Esophagus mucosa (tissue), 1 donor: ENCODE measurements at places on chromosomes 16 and 17. TPM values are rescaled to one million over a fixed set of nuclear protein-coding genes. Genes with fewer than 3 reads are reported as not detected.

Gene PPP1R27
- 0.24 TPM for total RNA-seq

Gene CYGB
- 2.6 TPM for total RNA-seq

Gene PLK1
- 29.9 TPM for total RNA-seq

Gene BCO1
- total RNA-seq: 0.32 TPM

Gene DDX28
- total RNA-seq: 12.1 TPM

GRCh38 chr17:72422204-72422504 is 301.3 kb downstream of the SOX9 start:
- no peak for ATAC-seq

DNA sequence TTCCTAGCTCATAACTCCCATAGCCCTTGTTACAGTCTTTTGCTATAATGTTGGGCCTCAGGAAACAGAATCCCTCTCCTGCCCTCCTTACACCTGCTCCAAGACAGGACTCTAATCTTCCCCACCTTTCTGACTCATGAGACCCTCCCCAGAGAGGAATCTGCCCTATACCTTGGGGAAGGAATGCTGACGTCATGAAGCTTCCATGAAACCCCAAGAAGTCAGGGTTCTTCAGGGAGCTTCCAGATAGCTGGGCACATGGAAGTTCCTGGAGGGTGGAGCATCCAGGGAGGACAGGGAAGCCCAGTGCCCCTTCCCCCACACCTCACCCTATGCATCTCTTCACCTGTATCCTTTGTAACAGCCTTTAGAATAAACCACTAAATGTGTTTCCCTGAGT is 285.7 kb downstream of the SOX9 start:
- no peak for ATAC-seq

- no peak for ATAC-seq
These were observed 108.4 kb downstream of the CDH13 start for GRCh38 chr16:82735186-82735585.

- ATAC-seq: no peak
These were observed 260.0 kb downstream of the HAPSTR1 start for GRCh38 chr16:9351440-9351839.

DNA sequence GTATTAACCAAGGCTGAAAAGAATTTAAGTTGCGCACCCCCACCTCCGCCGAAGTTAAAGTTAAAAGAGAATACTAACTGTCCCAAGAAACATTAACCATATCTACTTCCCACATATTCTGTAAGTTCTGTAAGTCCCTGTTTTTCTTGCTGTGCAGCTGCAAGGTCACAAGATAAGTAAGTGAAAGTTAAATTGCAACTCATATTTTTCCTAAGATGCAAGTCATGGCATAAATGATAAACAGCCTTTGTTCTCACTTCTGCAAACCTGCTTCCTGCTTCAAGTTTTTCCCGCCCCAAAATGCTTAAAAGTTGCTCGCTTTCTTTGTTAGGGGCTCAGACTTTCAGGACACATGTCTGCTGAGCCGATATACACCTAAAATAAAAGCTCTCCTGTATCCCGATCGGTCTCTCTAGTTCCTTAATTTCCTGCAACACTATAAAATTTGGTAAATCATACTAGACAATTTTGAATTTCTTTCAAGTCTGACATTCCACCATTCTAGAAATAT is 32.6 kb upstream of the ABCA9 start:
- ATAC-seq: no peak

- peak; percentile 36 for ATAC-seq
These were observed 19.8 kb downstream of the HOXB1 start for GRCh38 chr17:48510761-48511604.

- ATAC-seq: no peak
These were observed 118.0 kb upstream of the RPL38 start for GRCh38 chr17:74085434-74085833.

DNA sequence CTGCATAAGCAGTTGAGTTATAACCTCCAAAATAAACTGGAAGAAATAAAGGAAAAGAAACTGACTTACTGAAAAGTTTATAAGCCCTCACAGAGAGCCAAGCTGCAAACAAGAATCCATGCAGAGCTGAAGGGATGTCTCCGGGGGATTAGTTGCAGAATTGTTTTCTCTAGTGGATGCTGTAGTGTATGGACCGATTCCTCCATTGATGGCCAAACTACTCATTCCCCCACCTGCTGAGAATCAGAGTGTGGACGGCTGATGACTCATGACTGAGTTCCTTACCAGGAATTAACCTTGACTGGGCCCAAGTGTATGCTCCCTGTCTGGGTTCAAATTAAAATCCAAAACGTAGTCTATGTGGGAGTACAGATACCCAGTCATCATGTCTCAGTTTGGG is 93.9 kb upstream of the CDH8 start:
- ATAC-seq: no peak

DNA sequence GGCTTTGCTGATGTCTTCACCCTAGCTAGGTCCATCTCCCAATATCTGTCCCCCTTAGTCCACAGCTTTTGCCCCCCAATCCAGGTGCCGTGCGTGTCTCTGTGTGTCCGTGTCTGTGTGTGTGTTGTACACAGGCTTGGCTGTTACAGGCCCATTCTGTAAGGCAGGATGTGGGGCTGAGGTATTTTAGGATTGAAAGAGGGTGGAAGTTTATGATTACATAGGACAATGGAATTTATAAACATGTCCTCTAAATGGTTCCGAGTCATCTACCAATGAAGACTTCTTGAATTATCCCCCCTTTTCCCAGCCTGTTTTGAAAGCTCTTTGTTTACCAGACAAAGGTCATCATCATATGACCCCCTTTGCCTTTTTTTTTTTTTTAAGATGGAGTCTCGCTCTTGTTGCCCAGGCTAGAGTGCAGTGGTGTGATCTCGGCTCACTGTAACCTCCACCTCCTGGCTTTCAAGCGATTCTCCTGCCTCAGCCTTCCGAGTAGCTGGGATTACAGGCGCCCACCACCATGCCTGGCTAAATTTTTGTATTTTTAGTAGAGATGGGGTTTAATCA is 21.9 kb downstream of the ACE start:
- no peak for ATAC-seq

DNA sequence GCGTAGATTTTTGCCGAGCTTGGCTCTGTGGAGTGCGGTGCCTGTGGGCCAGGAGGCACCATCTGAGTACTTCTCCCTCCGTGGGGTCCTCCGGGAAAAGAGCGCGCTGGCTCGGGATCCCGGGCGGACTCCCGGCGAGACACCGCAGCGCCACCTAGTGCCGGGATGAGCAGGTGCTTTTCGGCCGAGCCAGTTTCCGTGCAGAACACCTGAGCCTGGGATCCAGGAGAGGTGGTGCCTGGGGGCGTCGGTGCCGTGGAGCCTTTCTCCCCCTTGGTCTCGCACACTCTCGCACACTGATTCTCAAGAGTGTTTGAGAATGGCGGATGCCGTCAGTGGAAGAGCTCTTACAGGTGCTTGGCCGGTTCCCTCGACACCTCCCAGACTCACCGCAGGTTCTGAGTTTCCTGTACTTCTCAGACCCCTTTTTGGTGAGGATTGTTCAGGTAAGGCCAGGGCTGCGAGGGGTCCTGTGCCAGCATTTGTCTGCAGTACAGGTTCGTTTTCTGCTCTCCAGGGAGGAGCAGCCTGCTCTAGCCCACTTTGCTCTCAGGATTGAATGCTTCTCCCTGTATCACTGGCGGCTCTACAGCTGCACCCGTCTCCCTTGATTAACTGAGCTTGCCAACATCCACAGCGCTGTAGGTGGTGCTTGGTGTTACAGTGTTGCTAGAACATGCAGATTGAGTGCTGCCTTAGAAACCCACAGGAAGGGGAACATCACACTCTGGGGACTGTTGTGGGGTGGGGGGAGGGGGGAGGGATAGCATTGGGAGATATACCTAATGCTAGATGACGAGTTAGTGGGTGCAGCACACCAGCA is 23.3 kb downstream of the TBCD start:
- ATAC-seq: peak; percentile 24

- ATAC-seq: no peak
These were observed 32.5 kb upstream of the CCR7 start for GRCh38 chr17:40597556-40598300.

- peak; percentile 97 for ATAC-seq
These were observed at the start of gene GFOD2 for GRCh38 chr16:67719048-67719777. Gene GFOD2, minus strand, starts transcription at chr16:67719316. Its CDS starts 33,601 bp downstream, at chr16:67685715.

- ATAC-seq: peak; percentile 98
These were observed 8.9 kb upstream of the TNS4 start for GRCh38 chr17:40510328-40510648.

GRCh38 chr17:7280519-7281073 is 922 bp upstream of the SLC2A4 start:
- peak; percentile 83 for ATAC-seq
